Hepatocyte (in vitro differentiated cells): ENCODE measurements at places on chromosomes 3 and 15. TPM values are rescaled to one million over a fixed set of nuclear protein-coding genes. Genes with fewer than 3 reads are reported as not detected.
A peak's percentile ranks its signal among the peaks of the same experiment; 100 is the strongest.

DNA sequence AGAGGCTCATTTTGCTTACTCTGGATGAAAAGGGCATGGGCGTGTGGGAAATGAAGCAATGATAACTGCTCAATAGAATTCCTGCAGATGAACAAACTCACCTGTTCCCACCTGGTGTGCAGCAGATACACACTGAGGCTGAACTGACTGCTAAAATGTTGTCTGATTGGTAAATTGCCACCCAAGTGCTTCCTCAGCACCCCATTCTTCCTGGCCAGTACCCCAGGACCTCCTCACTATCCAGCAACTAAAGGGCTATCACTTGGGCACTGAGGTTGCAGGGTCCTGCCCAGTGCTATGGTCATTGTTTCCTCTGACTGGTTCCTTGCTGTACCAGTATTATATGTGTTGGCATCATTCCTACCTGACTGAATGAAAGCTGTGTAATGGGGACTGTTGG, 38.0 kb upstream of the DGKG start:
- DNase-seq: no peak

GRCh38 chr3:112856537-112856936, 9.9 kb upstream of the CD200R1L start:
- DNase-seq: no peak

DNA sequence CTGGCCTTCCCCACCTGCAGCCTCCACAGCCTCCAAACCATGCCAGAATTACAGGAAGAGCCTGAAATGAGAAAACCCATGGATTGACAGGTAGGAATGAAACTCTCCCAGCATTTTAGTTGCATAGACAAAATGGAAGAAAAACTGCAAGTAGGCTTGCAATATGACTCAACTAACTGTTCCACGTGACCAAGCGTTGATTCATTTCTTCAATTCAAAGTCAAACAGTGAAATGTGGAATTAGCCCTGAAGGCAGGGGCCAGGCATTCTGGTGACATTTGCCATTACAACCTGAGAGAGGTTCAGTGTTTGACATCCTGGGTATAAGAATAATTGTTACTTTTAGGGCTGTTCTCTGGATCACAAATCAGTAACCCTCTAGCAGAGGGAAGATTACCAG, 676.5 kb upstream of the CFAP20DC start:
- no peak for DNase-seq

- no peak for DNase-seq
Observed at GRCh38 chr15:79167776-79168175, 77.2 kb upstream of the RASGRF1 start.

DNA sequence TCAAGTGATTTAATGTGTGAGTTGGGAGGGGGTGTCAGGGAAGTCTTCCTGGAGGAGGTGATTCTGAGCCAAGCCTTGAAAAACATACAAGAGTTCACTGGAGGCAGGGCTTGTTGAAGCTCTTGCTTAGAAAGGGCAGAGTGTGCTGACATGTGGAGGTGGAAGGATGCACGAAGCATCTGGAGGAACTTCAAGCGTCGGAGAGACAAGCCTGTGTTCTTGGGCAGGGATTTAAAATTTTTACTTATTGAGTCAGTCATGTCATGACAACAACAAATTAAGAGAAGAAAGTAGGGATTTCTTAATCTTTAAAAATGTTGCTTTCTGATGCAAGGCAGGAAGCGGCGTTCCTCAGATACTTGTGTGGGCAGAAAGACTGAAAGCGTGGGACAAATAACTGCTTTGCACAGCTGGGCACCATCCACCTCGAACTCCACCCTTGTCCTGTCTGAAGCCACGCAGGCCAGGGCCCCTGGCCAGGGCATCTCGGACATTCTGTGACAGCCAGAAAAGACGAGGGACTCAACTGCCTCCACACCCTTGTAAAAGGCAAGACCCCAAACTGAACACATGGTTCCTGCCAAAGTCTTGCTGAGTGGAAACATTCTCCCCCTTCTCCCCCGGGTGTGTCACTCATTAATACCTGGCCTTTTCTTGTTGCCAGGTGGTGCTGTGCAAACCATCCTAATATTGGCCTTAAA, 6.9 kb upstream of the IL16 start:
- peak; percentile 67 for DNase-seq

GRCh38 chr3:104856741-104857140, 510.0 kb upstream of the ALCAM start:
- no peak for DNase-seq

GRCh38 chr3:125481786-125482185, 38.2 kb downstream of the SNX4 start:
- DNase-seq: no peak

DNA sequence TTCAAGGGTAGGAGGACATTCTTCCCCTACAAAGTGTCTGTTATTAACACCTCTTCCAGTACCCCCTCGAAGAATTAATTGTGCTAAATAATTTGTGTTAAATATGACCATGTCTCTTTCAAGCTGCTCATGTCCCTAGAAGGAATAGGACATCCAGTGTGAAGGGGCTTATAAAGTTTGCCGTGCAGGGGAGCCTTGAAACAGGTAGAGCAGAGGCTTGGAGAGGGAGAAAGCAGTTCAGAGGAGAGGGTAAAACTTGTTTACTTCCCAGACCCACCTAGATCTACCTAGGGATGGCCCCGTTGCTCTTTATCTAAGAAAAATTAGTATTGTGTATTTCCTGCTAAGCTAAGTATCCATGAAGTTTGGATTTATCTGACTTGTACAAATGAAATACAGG, 114.8 kb downstream of the CACNA2D3 start:
- no peak for DNase-seq

- DNase-seq: no peak
Observed at GRCh38 chr3:171563298-171563697, 103.1 kb upstream of the TNIK start.

DNA sequence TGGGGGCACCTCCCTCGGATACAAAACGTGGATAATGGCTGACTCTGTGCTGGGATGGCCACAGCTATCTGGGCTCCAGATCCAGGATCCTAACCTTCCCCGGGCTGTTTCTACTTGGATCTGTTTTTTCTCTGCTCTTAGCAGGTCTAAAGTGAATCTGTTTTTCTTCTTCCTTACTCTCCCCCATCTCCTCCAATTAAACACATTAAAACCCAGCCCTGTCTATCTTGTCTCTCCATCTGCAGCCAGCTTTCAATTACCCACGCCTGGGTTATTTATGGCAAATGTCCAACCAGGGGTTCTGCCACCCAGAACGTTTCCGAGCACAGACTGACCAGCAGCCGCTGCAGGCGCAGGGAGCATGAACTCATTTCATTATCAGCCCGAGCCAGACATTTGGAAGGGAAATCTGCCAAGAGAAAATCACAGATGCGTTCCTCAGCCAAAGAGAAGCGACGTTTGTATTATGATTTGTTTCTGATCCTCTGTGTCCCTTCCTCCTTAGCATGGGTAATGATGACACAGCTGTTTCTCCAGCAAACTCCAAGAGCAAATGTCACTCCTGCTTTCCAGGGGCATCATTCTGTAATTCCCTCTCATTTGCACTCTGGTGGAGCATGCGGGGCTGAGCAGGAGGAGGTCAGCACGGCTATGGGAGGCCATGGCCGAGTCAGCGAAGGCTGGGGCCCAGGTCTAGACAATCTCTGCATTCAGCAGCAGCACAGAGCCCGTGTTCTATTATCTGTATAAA, 42.0 kb downstream of the UMPS start:
- DNase-seq: peak; percentile 43

Gene HOMER2
- total RNA-seq: 11.8 and 14.5 TPM in 2 replicates

Gene PPIB
- total RNA-seq: 799 and 814 TPM in 2 replicates

Gene SEMA3F
- total RNA-seq: 11.8 and 15.5 TPM in 2 replicates

Gene SH2D7
- total RNA-seq: not detected in 2 replicates
